ENCODE measurements at places on chromosomes 13 and 19.

DNA sequence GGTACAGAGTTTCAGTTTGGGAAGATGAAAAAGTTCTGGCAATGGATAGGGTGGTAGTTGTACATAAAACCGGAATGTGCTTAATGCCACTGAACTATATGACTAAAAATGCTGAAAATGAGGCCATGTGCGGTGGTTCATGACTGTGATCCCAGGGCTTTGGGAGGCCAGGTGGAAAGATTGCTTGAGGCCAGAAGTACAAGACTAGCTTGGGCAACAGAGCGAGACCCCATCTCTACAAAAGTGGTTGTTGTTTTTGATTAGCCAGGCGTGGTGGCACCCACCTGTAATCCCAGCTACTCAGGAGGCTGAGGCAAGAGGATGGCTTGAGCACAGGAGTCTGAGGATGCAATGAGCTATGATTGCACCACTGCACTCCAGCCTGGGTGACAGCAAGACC, 12.8 kb downstream of the SMAD9 start:
- no peak for DNase-seq

DNA sequence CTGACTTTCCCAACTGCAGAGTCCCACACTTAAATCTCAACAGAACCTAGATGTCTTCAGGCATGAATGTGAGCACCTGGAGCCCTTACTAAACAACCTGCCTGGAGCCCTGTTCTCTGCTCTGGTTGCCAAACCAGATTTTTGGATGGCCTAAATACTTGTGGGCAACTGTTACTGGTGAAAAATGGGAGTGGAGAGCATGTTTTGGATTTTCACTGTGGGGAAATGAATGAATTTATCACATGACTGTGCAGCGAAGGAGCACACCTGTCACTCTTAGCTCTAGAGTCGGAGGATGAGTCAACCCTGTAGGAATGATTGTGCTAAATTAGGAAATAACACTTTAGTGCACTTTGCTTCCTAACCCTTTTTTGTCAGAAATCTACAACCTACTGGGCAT, 30.3 kb downstream of the SHISA2 start:
- no peak for DNase-seq

GRCh38 chr13:39712626-39713025, 57.2 kb downstream of the COG6 start:
- DNase-seq: no peak

- DNase-seq: no peak
Measured at GRCh38 chr13:106296723-106297122, 238.7 kb downstream of the EFNB2 start.

GRCh38 chr13:110131424-110131823, 175.5 kb downstream of the COL4A1 start:
- DNase-seq: no peak

- DNase-seq: no peak
Measured at GRCh38 chr13:99062593-99062992, 84.7 kb upstream of the DOCK9 start.

DNA sequence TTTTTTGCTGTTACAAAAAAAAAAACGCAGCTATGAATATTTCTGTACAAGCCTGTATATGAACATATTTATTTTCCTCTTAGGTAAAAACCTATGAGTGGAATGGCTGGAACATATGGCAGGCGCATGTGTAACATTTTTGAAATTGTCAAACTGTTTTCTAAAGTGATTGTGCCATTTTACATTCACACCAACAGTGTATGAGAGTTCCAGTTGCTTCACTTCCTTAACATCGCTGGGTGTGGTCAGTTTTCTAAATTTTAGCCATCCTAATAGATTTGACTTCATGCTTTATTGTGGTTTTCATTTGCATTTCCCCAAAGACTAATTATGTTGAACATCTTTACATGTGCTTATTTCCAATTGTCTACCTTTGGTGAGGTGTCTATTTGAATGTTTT, 306.8 kb downstream of the KCNRG start:
- no peak for DNase-seq

- DNase-seq: no peak
Measured at GRCh38 chr19:49514151-49514550, 1.7 kb downstream of the FCGRT start.

DNA sequence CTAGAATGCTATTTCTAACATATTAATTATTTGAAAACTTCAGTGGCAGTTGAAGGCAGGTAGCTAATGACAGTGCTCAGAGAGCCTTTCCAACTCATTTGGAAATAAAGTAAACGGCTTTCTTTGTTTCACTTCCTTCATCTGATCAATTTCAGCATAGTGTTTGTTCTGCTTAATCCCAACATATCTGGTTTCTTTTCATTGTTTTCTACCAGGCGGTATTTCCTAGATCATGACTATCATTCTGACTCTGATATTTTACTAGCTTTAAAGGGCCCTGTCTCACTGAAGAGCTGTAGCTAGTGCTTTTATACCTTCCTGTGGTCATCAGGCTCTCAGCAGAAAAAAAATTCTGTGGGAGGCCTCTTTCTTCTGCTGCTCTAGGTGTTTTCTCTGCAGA, 178.6 kb downstream of the RBM26 start:
- DNase-seq: no peak

- DNase-seq: no peak
Measured at GRCh38 chr13:103640606-103641005, 574.4 kb upstream of the SLC10A2 start.

- no peak for DNase-seq
Measured at GRCh38 chr19:34480971-34481841, at the start of gene WTIP. TSS of gene WTIP (plus strand) at chr19:34481758. CDS start at chr19:34481975, 217 bp downstream.

DNA sequence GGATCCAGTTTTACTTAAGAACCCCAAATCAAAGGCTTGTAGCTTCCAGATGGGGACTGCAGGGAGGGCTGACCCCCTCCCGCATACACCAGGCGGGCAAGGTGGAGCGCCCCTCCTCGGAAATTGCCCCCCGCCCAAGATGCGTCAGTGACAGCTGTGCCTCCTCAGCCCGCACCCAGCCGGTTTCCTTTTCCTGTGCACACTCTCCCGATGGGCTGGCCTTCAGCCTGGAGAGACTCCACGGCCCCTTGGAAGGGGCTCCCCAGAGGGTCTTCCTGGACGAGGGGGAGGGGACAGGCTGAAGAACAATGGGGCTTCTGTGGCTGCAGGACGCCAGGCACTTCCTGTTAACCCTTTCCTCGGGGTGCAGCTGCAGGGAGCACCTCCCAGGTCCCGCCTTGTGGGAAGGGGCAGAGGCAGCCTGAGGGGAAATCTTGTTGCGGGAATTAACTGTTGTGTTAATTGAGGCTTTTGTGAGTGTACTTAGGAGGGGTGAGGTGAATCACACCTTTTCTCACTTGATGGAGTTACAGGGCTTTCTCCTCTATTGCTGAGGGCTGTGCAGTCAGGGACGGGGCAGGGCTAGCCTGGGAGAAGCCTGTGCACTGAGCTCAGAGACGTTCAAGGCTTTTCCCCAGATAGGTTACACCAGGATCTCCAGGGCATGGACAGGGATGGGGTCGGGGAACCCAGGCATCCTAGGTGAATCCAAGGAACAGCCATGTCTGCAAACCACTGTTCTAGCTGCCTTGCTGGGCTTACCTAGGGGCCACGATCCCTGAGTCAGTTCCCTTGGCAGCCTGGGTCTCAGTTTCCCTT, 14.3 kb downstream of the IER2 start:
- DNase-seq: no peak

DNA sequence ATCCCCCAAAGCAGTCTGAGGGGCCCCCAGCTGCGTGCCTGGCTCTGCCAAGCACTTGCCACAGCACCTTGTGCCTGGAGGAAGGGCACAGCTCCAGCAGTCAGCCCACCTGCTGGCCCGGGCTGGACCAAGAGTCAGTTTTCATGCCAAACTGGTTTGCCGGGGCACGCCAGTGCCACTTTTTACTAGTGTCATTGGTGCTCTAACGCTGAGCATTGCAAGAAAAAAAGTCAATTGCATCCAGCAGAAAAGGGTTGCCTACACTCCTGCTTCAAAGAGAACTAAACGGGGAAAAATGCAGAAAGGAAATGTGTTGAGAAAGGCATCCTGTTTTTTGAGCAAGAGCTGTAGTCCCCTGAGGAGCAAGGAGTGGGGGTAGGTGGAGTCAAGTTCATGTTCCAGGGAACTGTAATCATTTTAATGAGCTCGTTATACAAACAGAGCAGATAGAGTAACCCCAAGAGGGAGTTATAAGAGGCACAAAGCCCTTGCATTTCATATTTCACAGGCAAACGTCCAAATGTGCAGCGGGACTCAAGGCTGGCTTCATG, 68.4 kb downstream of the F2RL3 start:
- no peak for DNase-seq

- DNase-seq: no peak
Measured at GRCh38 chr13:48131533-48131932, 36.6 kb upstream of the MED4 start.

DNA sequence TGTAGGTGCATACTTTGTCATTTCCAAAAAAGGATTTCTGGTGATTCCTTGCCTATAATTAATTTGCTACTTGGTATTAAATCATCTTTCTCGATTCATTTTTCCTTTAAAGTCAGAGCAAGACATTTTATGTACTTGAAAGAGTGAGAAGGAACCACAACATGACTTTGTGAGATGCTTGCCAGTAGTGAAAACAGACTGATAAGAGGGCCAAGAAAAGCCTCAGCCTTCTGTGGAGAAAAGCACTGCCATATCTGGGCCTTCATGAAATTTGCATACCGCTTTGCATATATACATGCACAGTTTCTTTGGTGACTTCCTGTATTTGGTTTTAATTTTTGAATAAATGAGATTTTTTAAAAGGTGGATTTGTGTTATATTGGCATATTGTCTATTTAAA, 128.4 kb downstream of the CDK8 start:
- DNase-seq: no peak

DNA sequence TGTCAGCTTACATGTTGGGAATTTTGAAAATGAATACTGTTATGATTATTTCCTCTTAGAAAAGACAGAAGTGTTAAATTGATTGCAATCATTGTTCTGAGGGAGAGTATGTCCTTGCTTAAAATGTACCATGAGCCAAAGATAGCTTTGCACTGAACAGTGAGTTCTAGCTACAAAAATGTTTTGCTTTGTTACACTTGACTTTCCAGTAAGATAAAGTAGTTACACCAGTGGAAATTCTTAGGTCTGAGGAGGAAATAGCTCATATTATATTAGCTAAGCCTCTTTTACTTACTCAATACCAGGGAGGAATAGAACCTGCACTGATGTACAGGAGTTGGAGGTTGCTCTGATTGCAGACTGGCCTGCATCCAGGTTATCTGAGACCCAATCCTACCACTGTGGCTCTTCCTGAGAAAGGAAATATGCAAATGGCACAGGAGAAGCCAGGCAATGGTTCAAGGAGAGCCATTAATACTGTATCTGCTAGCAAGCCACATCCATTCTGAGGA, 53.0 kb upstream of the FBXL3 start:
- no peak for DNase-seq

DNA sequence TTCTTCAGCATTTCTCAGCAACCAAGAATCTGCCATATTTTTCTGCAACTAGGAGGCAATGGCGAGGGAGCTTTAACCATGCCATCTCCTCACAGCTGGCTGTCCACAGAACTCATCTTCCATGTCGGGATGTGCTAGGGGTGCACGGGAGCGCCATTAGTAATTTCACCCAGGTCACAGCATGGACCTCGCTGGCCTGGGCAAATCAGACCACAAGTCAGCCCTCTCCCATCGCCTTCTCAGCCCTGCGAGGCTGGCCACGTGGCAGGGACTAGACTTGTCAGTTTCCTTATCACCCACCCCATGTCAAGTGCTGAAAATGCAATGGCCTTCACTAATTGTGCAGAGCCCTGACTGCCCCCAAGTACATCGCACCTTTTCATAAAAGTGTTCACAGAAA, 15.7 kb downstream of the COL4A1 start:
- no peak for DNase-seq
